ENCODE measurements at places on chromosomes 7 and 10.

DNA sequence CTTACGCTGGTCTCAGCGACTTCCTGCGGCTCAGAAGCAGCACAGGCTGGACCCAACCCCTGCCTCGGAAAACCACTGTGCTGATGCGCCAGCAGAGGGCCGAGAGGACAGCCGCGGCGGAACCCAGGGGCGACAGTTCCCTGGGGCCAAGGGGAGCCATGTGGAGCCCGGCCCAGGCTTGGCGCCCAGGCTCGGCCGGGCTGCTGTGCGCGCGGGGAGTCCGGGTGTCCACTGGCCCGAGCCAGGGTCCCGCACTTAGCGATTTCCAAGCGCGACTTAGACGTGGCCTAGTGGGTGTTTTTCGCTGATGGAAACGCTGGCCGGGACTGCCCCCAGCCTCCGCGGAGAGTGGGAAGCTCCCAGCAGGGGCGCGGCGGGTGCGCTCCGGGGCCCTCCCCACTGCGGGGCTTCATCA is 18.6 kb upstream of the ZNF32 start:
- no peak for DNase-seq

GRCh38 chr7:12757443-12757842 is 70.0 kb downstream of the ARL4A start:
- no peak for DNase-seq

DNA sequence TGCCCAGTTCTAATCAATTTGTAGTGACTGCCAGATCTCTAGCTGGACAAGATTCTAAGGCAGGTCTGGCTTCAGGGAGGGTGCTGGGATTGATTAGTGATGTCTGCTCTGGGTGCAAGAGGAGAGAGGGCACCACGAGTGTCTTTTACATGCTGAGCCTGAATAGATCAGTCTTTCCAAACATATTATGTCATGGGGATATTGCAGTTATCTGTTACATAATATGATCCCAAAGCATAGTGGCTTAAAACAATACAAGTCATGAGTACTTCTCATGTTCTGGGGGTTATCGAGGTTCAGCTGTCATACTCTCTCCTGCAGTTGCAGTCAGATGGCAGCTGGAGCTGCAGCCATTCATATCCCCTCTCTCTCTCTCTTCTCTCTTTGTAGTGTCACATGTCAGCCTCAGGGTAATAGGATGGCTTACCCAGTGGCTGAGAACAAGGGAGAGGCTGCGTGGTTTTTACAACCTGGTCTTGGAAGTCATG is 26.0 kb downstream of the SLC29A3 start:
- DNase-seq, result no peak

DNA sequence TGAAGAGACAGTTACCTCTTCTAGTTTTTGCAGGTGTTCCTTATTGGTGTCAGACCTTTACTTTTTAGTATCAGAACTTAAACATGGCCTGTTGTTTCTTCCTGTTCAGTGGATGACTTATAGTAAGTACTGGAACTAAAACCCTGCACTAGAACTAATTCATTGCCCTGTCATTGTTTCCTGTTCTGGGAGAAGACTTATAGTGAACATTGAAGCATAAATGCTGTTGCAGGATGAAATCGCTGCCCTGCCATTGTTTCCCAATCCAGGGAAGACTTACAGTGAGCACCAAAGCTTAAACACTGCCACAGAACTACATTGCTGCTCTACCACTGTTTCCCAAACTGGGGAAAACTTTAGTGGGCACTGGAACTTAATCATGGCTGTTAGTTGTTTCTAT is 13.1 kb downstream of the IPMK start:
- DNase-seq, result no peak

DNA sequence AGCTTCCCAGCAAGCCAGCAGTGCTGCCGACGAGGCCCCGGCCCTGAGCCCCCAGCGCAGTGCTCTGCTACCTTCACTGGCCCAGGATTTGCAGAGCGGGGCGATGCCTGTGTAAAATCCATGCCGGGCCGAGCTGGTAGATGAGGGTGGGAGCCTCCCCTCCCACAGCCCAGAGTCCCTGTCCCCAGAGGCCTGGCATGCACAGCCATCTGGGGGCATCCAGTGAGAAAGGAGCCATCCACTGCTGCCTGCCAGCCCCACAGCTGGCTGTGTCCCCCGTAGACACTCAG is 116.7 kb downstream of the RGS10 start:
- no peak for DNase-seq

GRCh38 chr7:158727690-158728089 is 23.1 kb upstream of the NCAPG2 start:
- DNase-seq, result no peak

DNA sequence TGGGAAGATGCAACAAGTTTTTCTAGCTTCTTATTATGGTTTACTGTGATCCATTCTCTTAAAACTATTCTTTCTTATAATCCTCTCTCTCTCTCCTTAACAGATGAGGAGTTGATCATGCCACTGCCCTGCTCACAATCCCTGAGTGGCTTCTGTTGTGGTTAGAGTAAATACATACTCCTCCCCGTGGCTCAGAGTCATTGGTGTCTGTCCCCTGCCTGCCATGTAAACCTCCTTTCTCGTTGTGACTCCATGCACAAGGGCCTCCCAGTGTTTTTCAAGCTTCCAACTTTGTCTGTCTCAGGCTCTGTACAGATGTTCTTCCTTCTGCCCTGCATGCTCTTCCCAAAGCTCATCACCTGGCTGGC is 20.4 kb downstream of the CCNY start:
- no peak for DNase-seq

GRCh38 chr7:28276298-28276697 is 95.7 kb upstream of the JAZF1 start:
- DNase-seq, result no peak

GRCh38 chr7:157550300-157551275 is 213.8 kb downstream of the DNAJB6 start:
- peak; percentile 39 for DNase-seq

GRCh38 chr10:70475661-70476060 is 2.9 kb upstream of the PALD1 start:
- no peak for DNase-seq

- peak; percentile 80 for DNase-seq
Observed at GRCh38 chr10:78408671-78409472, 375.2 kb downstream of the RPS24 start.

DNA sequence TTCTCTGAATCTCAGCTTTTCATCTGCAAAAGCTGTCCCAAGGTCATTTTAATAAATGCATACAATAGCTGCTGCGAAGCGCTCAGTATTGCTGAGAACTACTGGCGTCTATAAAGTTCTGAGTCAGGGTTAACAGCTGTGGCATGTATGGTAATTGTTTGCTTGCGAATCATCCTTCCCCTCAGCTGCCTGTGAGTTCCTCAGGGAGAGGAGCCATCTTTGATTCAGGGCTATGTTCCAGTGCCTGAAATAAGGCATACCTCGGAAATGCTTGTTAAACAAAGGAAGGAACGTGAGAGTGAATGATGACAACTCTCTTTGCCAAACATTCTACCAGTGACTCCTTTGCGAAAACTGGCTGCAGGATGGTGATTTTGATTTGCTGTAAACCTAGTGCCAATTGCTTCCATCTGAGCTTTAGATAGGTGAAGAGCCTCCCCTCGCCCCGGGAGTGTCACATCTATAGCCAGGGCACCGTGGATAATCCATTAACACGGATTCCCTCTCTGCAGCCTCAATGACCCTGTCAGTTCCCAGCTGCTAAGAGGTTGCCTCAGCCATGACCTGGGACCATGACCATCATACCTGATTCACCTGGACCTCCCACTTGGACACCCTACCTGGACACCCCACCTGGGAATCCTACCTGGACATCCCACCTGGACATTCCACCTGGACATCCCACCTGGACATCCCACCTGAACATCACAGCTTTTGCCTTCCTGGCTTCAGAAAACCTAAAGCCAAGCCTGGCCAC is 39.6 kb downstream of the GPRIN2 start:
- peak; percentile 56 for DNase-seq

DNA sequence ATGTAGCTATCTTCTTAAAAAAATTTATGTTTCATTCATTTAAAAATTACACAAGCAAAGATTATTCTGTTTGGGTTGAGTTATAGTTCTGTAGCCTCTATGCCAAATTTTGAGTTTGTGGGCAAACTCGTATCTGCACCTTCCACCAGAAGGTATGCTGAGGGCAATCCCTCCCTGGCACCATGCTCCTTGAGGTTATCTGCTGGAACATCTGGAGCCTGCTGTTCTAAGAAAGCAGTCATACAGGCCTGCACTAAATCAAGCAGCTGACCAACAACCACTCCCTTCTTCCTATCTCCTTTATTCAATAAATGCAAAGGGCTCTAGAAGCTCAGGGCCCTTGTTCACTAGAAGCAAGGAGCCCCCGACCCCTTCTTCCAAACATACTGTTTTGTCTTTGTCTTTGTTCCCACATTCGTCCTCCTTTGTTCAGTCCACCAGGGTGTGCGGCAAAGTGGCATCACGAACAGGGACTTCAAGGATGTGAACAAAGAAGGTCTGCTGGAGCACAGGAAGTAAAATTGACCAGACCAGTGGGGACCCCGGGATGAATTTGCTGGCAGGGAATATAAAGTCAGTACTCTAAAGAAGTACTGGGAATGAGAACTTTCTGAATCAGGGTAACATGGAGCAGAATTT is 36.4 kb downstream of the OR13A1 start:
- no peak for DNase-seq

DNA sequence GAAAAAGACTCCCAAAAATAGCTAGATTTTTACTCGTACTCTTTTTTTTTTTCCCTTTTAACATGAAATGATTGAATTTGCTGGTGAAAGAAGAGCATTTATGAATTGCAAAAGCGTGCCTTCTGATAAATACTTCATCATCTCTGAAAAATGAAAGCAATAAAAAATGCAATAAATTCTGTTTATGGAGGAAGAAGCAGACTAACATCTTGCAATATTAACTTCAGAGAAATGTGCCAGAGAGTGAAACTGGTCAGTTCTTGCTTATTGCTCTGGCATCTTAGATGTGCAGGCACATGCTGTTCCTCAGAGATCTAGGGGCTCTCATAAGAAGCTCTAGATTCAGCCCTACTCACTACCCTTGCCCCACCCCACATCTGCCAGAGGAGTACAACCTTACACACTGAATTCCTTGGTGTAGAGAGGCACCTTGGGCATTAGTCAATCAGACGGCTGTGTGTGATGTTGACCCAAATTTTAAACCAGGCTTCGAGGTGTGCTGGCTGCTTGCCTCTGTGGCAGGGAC is 891.1 kb upstream of the GHITM start:
- no peak for DNase-seq

DNA sequence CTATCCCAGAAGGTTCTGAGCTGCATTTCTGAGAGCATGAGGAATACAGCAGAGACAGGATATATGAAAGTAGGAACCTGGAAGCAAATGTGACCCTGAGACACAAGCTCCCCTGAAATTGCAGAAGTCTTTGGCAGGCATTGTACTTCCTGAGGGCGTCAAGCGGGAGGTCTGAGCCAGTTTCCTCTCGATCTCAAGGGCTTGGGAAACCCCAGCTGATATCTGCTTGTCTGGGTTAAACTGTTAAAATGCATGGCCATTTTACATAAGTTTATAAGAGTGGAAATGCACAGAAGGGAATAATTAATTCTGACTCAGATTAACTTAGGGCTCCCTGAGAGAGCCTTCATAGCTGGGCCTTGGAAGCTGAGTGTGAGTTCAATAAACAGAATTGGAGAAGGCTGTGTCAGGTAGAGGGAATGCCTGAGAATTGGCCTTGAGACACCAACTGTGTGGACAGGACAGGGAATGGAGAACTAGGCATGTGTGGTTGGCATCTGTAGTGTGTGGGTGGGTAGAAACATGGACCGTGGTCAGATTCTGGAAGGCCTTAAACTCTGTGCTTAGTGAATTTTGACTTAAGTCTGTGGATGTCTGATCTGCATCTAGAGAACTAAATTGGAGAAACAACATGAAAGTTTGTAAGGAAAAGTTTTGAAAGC is 53.3 kb downstream of the WIPF3 start:
- no peak for DNase-seq

DNA sequence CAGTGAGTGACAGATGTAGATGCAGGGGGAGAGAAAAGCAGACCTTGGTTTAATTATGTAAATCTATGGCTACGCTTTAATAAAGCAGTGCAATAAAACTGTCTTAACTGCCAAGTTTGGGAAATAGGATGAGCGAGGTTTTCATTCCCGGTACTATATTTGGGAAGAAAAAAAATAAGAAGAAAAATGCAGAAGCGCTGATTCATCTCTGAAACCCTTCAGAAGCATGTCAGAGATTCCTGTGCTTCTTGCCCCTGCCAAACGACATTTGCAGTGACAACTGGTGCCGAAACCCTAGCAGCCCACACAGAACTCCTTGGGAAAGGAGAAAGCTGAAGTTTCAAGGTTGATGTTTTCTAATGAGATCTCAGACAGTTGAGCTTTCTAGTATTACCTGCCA is 380.7 kb downstream of the REEP3 start:
- no peak for DNase-seq

DNA sequence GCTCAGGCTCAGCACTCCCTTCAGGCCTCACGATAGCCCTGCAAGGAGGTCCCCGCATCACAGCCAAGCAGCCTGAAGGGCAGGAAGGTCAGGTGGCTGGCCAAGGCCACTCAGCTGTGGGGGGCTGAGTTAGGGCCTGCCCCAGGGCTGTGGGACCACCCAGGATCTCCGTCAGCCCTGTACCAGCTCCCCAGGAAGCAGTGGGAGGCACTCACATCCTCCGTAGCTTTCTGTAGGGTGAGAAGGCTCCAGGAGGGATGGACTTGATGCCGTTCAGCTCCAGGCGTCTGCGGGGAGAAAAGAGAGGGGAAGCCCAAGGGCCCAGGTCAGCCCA is 125.9 kb downstream of the SLIT1 start:
- no peak for DNase-seq

DNA sequence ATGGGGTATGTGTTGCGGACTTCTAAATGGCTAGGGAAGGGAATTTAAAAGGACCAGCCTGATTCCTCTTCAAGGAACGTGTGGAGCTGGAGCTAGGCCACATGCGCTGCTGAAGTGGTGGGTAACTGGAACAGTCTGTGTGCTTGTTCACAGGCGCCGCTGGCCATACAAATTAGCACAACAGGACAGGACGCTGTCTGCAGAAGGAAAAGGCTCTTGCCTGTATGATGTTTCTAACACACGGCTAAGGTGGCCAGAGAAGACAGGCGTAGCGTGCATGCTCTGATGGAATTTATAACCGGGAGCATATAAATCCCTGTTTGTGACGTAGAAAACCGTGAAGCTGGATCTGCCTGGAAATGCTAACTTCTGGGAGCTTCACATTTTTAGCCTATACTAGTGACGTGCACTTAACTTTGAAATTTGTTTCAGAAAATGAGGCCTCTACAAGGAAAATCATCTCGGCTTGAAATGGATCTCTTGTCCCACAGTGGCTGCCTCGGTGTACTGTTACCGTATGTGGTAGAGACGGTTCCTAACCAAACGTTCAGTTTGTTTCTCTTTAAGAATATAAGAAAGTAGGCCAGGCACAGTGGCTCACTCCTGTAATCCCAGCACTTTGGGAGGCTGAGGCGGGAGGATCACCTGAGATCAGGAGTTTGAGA is 569.4 kb downstream of the PTPRN2 start:
- DNase-seq, result peak; percentile 8
